Neural crest cell (in vitro differentiated cells): ENCODE measurements at places on chromosomes 4 and X.

DNA sequence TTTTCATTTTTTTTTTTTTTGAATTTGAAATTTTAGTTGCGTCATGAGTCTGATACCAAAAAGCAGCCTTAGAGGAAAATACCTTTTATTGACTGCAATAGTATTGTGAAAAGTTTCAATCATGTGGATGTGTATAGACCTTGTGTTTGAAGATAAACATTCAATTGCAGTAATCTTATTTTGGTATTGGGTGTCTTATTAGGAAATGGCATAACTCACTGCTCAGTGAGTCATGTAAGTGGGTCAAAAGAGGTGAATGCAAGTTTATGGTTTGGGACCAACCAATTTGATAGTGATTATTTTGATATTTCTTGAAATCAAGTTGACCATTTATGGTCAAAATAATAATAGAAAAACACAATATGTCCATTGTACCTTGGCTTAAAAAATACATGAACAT lies 627.8 kb upstream of the SLIT2 start:
- DNase-seq, result no peak

- no peak for DNase-seq
Observed at GRCh38 chr4:39021631-39022030, 10.6 kb downstream of the TMEM156 start.

DNA sequence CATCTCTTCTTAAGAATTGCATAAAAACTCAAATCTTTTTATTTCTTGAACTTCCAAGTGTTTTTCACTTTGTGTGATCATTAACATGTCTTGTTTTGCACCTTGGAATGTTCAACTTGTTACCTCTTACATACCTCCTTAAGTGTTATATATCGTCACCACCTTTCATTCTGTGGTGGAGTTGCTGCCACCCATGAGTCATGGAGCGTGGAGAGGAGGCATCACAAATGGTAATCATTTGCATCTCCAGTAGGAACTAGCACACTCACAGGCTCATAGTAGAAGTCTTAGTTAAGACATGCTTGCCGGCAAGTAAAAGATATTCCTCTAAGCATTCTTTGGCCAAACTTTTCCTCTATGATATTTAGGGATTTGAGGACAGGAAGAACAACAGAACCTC lies 67.0 kb upstream of the VCX start:
- no peak for DNase-seq

- no peak for DNase-seq
Observed at GRCh38 chrX:109373468-109373867, 108.4 kb downstream of the GUCY2F start.

DNA sequence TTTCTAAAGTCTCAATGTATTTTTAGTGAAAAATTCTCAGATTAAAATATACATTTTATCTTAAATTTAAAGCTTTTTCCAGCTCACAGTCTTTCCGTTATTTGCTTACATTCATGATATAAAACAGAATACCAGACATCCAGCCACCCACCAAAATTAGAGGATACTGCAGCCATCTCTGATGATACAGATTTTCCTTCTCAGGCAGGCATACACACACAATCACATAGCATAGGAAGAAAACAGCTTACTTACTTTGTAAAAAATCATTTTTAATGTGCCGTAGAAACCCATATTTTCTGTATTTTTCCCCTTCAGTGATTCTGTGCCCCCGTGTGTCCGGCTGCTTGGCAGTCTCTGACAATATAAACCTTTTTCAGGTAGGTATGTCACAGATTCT lies 183.7 kb downstream of the FBXW7 start:
- DNase-seq, result no peak

- no peak for DNase-seq
Observed at GRCh38 chr4:29259556-29259955, 1460.6 kb upstream of the PCDH7 start.

DNA sequence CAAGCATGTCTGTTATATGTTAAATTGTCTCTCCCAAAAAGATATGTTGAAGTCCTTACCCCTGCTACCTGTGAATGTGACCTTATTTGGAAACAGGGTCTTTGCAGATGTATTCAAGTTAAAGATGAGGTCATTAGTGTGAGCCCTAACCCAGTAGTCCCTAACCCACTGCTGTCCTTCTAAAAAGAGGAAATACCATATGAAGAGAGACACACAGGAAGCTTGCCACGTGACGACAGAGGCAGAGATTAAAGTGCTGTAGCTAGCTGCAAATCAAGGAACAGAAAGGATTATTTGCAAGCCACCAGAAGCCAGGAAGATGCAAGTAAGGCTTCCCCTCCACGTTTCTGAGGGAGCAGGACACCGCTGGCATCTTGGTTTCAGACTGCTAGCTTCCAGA lies 150.1 kb downstream of the HNRNPD start:
- no peak for DNase-seq

DNA sequence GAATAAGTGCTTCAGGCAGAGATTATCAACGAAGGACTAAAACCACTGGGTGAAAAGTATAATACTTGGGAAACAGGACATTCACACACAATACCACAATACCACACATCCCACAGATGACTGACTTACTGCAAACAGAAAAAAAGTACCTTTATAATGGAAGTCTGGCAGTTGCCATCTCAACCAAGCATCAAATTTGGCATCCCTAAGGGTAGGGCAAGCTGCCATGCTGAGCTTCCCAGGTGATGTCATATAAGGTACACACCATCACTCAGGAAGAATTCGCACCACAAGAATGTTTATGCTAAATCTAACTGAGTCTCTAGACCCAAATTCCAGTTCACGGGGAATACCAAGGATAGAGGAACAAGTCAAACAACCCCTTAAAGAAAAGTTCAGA lies 9.1 kb downstream of the QDPR start:
- DNase-seq, result no peak

DNA sequence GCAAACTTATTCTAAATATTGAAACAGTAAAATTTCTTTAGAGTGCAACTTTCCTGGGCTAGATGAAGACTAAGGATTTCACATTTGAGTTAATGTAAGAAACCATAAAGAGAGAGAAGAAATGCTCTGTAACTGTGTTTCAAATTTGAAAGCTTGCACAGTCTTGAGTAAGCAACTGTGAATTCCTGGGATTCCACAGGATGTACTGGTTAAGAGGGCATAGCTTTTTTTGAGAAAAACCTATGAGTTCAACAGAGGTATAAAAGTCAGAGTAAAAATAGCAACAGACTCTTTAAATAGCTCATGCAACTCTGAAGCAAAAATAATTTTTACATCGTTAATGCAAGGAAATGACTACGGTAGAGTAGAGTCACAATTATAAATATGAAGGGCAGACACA lies 25.5 kb downstream of the ZNF330 start:
- no peak for DNase-seq
